ENCODE measurements at places on chromosomes 1 and 21.
A peak's percentile ranks its signal among the peaks of the same experiment; 100 is the strongest.

GRCh38 chr1:244980605-244981004 lies 116.3 kb upstream of the HNRNPU start:
- no peaks in the 10 kb centered on the region for H3K4me1 ChIP-seq
- no peak overlapping the region for H3K27ac ChIP-seq
- no peak for DNase-seq
- H3K27me3 ChIP-seq = no peaks in the 10 kb centered on the region

GRCh38 chr1:220817907-220818306 lies 31.2 kb downstream of the MTARC1 start:
- H3K27ac ChIP-seq = no peak overlapping the region
- H3K4me1 ChIP-seq = no peaks in the 10 kb centered on the region
- H3K4me3 ChIP-seq = no peak overlapping the region
- H3K36me3 ChIP-seq = no peaks in the 10 kb centered on the region

DNA sequence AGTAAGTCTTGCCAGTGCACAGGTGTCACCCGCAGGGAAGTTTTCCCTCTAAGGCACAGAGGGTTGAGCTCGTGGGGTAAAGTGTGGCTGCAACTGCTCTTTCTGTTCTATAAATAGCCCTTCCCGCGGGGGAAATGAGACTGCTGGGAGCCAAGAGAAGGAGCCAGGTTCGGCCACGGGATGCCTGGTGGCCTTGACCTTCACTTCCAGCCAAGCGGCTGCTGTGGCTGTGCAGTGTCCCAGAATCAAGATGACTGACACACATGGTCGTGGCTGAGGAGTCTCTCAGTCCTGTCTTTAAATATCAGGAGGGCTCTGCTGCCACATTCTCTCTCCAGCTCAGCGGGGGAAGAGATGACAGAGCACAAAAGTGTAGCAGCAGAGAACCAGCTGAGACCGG lies 154.1 kb upstream of the VAMP3 start:
- H3K27ac ChIP-seq = no peak overlapping the region

DNA sequence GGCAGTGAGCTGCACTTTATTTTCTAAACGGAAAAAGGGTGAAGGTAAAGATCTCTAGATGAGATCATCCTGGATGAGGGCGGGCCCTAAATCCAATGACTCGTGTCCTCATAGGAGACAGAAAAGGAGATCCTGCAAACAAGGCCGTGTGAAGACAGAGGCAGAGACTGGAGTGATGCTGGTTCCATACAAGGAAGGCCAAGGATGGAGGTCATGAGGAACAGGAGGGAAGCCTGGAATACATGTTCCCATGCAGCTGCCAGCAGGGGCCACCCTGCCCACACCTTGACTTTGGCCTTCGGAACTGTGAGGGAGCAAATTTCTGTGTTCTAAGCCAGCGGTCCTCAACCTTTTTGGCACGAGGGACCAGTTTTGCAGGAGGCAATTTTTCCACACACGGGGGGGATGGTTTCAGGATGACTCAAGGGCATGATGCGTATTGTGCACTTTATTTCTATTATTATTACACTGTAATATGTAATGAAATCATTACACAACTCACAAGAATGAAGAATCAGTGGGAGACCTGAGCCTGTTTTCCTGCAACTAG lies 94.3 kb downstream of the PSMG1 start:
- H3K4me3 ChIP-seq = no peak overlapping the region
- no peaks in the 10 kb centered on the region for H3K36me3 ChIP-seq
- H3K27me3 ChIP-seq = peaks cover 6% of the 10 kb centered on the region
- no peak overlapping the region for H3K27ac ChIP-seq

- no peak overlapping the region for H3K27ac ChIP-seq
- no peak for DNase-seq
- no peaks in the 10 kb centered on the region for H3K27me3 ChIP-seq
- H3K4me3 ChIP-seq = no peak overlapping the region
Measured at GRCh38 chr1:238624776-238625175, 734.1 kb upstream of the ZP4 start.

GRCh38 chr1:153470707-153471106 lies 10.3 kb upstream of the S100A7 start:
- H3K36me3 ChIP-seq = peaks cover 4% of the 10 kb centered on the region
- no peak for DNase-seq
- peaks cover 46% of the 10 kb centered on the region for H3K27me3 ChIP-seq
- H3K27ac ChIP-seq = no peak overlapping the region

GRCh38 chr1:155944444-155944799 lies 3.0 kb downstream of the RXFP4 start:
- H3K4me3 ChIP-seq = peak overlapping the region; percentile 69
- peaks cover 36% of the 10 kb centered on the region for H3K36me3 ChIP-seq
- H3K27me3 ChIP-seq = no peaks in the 10 kb centered on the region

DNA sequence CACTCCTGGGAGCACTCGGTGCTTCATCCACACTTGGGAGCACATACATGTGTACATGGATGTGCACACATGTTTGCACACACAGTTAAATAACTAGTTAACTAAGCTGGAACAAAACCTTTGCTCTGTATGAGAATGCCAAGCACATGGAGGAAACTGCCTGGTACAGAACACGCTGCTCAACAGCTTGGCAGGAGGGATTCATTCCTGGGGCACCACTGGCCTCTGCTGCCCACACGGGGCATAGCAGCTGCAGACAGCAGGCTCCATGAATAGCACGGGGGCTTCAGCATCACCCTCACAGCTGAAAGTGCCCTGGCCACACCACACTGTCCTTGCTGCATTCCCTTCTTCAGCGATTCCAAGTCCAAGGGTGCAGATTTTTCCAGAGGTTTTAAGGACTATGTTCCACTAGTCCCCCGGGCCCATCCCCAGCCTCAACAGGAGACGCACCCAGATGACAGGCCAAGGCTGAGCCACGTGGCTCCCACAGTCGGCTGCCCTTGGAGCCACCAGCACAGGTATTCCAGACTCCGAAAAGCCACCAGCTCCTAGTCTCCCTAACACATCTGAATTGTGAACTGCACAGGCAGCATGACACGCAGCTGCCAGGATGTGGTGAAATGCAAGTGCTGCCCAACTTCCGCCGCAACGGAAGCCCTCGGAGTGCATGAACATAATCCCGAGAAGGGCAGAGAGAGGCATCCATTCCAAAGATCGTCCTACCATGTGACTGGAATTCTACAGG lies 16.9 kb downstream of the NPHP4 start:
- H3K27me3 ChIP-seq = no peaks in the 10 kb centered on the region
- peak; percentile 20 for DNase-seq
- no peak overlapping the region for H3K4me3 ChIP-seq
- peaks cover 27% of the 10 kb centered on the region for H3K36me3 ChIP-seq

GRCh38 chr1:201636510-201636971 lies 97.6 kb downstream of the NAV1 start:
- no peak overlapping the region for H3K4me3 ChIP-seq
- DNase-seq = no peak
- no peaks in the 10 kb centered on the region for H3K27me3 ChIP-seq
- no peaks in the 10 kb centered on the region for H3K36me3 ChIP-seq

- no peaks in the 10 kb centered on the region for H3K27me3 ChIP-seq
- H3K4me1 ChIP-seq = no peaks in the 10 kb centered on the region
- H3K36me3 ChIP-seq = no peaks in the 10 kb centered on the region
- no peak for DNase-seq
- H3K4me3 ChIP-seq = no peak overlapping the region
Measured at GRCh38 chr1:232578651-232579195, 51.2 kb downstream of the SIPA1L2 start.
